Activated CD4-positive, alpha-beta T cell treated with anti-CD3 and anti-CD28 coated beads, Interleukin-2, amount 10 ng/mL, durations not matched to agents 7 days and 5 days (primary cell): ENCODE measurements at places on chromosomes 11 and 22.

DNA sequence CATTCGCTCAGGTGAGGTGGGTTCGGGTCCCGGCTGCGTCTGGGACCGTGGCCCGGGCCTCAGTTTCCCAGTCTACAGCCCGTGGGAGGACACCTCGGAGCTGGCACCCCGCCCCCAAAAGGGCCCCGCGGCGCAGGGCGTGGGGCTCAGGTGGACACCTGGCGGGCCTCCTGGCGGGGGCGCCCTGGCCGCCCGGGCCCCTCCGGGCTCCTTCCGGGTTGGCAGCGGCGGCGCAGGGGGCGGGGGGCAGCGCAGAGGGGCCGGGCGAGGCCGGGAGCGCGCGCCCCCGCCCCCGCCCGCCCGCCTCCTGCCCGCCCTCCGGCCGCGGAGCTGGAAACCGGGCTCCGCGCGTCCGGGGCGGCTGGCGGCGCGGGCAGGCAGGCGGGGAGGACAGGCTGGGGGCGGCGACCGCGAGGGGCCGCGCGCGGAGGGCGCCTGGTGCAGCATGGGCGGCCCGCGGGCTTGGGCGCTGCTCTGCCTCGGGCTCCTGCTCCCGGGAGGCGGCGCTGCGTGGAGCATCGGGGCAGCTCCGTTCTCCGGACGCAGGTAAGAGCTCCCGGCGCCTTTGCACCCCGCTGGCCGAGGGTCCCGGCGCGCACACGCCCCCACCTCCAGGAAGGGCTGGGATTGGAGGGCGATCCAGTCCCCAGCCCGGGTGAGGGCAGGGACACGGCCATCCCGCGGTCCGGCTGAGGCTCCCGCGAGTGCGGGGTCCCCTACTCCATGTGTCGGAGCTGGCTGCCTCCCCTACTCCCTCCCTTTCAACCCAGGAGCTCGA, at the start of gene EMID1:
Gene EMID1 (plus strand): TSS at position 303 of the 778 bp plus-strand sequence. CDS start 143 bp downstream, at position 446.
- H3K27ac ChIP-seq: no peak within 1 kb of the TSS
- no peak within 1 kb of the TSS for H3K4me3 ChIP-seq
- peaks cover 31% of the 10 kb centered on the region for H3K4me1 ChIP-seq
- H3K36me3 ChIP-seq: no peaks in the 10 kb centered on the region

DNA sequence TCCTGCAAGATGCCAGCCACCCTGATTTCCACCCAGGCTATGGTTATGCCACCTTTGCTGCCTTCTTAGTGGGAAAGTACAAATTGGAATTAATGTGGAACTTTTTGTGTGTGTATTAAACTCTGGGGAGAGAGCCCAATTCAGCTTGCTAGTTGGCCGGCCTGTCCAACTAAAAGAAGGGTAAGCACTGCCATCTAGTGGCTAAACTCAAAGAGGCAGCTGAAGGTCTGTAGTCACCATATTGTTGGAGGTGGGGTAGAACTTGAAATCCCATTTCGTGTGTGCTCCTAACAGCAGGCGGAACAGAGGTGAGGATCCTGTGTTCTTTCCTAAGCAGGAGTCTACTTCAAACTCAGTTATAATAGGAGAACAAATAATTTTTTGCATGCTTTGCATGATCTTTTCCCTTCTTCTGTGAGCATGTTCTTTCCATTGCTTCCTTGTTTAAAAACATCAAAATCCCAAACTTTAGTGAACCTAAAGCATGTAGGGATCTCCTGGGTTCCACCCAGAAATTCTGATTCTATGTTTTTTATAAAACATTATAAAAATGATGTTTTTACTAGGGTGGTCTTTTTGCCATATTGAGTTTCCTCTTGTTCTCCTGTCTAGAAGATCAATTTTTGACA, 138.8 kb upstream of the SORL1-AS1 start:
- H3K36me3 ChIP-seq: peaks cover 75% of the 10 kb centered on the region
- peaks cover 20% of the 10 kb centered on the region for H3K4me1 ChIP-seq
- H3K27me3 ChIP-seq: no peaks in the 10 kb centered on the region
- H3K4me3 ChIP-seq: no peak overlapping the region

DNA sequence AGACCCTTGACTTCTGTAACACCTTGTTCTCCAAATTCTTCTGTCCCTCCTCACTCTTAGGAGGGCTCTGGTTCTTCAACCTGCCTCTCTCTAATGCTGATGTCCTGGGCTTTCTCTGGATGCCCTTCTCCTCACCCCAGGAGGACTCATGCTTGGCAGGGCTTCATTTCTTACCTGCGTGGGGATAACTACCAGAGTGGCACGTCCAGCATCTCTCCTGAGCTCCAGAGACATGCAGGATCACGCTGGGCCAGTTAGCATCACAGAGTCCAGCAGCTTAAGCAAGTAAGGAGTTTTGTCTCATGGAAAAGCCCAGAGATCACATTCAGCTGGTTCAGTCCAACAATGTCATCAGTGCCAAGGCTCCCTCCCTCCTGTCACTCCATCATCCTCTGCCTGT, 36.4 kb downstream of the RTL6 start:
- no peak overlapping the region for H3K27ac ChIP-seq
- H3K4me1 ChIP-seq: peaks cover 43% of the 10 kb centered on the region
- no peak overlapping the region for H3K4me3 ChIP-seq

DNA sequence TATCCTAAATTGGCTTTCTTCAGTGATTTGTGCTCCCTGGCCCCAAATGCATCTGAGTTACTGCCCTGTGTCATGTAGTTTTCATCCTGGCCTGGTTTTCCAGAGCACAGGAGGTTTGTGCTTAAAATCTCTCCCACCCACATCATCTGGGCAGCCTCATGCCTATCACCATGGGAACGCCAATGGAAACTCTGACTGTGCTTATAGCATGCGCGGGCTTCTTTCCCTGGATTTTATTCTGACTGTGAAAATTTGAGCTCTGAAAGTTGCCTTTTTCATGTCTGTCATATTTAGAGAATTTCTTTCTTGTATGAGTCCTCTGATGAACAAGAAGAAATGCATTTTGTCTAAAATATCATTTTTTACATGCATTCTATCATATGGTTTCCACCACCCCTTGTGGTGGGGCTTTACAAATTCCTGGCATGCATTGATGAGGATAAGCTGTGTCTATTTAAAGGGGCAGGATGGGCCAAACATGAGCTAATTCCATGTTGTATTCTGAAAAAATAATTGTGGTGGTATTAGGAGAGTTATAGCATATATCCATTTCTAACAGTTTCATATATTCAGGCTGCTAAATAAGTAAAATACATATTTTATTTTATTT, 55.1 kb downstream of the IRAG1 start:
- no peak overlapping the region for H3K4me3 ChIP-seq
- no peaks in the 10 kb centered on the region for H3K4me1 ChIP-seq
- no peaks in the 10 kb centered on the region for H3K27me3 ChIP-seq
- DNase-seq: no peak

- peaks cover 4% of the 10 kb centered on the region for H3K27me3 ChIP-seq
- no peak overlapping the region for H3K4me3 ChIP-seq
- H3K27ac ChIP-seq: no peak overlapping the region
- no peaks in the 10 kb centered on the region for H3K4me1 ChIP-seq
- DNase-seq: no peak
- H3K36me3 ChIP-seq: no peaks in the 10 kb centered on the region
Observed at GRCh38 chr11:116185551-116185950, 587.2 kb downstream of the BUD13 start.

- no peak overlapping the region for H3K4me3 ChIP-seq
- H3K36me3 ChIP-seq: no peaks in the 10 kb centered on the region
- H3K27ac ChIP-seq: no peak overlapping the region
- H3K27me3 ChIP-seq: peaks cover 11% of the 10 kb centered on the region
- DNase-seq: no peak
Observed at GRCh38 chr11:117489999-117490679, 162.5 kb downstream of the CEP164 start.

DNA sequence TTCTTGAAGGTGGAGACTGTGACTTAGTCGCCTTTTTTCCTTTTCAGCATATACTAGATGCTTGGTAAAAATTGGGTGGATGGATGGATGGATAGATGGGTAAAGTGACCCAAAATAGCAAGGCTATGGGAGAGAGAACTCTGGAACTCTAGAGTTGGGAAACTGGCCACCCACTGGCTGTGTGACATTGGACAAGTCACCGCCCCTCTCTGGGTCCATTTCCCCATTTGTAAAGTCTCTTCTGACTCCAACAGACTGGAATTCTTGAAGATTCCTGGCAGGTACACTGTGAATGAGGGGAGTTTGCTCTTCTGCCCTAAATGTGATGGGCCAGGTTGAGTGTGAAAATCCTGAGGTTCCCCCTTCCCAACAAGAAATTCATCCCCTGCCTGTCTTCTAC, 8.0 kb downstream of the TKFC start:
- DNase-seq: no peak
- no peak overlapping the region for H3K27ac ChIP-seq
- H3K36me3 ChIP-seq: no peaks in the 10 kb centered on the region

- H3K36me3 ChIP-seq: peaks cover 10% of the 10 kb centered on the region
- no peak overlapping the region for H3K27ac ChIP-seq
- H3K4me3 ChIP-seq: no peak overlapping the region
- peak; percentile 64 for DNase-seq
- peaks cover 38% of the 10 kb centered on the region for H3K4me1 ChIP-seq
Observed at GRCh38 chr11:47179655-47179991, 2.9 kb upstream of the ARFGAP2 start.
